ENCODE measurements at places on chromosomes 3 and 15. TPM values are rescaled to one million over a fixed set of nuclear protein-coding genes. Genes with fewer than 3 reads are reported as not detected.

GRCh38 chr3:177530908-177531307, 333.6 kb upstream of the TBL1XR1 start:
- no peak for DNase-seq

DNA sequence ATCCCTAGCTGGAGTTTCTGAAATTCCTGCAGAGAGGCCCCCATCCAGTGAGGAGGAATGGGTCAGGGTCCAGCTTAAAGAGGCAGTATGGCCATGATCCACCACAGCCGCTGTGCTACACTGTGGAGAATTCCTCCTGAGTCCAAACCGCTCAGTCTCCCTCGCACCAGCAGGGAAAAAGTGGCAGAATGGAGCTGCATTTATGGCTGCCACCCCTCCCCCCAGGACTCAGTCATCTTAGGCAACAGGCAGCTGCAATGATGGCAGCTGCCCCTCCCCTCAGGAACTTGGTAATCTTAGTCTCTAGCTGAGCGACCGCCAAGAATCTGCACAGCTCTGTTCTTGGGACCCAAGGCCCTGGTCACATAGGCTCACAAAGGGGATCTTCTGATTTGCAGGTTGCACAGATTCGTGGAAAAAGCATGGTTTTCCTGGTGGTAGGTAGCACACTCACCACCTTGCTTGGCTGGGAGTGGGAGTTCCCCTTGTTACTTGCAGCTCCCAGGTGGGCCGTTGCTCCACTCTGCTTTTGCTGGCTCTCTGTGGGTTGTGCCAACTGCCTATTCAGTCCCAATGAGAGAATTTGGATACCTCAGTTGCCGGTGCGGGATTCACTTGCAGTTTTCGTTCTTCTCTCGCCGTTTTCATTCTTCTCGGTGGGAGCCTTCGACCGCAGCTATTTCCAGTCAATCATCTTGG, 204.1 kb downstream of the STXBP5L start:
- DNase-seq: no peak

Gene SYNPR
- 0.13 TPM for polyA plus RNA-seq

GRCh38 chr3:194379231-194379630, 9.7 kb upstream of the LRRC15 start:
- DNase-seq: no peak
